ENCODE measurements at places on chromosomes 2 and 18.

DNA sequence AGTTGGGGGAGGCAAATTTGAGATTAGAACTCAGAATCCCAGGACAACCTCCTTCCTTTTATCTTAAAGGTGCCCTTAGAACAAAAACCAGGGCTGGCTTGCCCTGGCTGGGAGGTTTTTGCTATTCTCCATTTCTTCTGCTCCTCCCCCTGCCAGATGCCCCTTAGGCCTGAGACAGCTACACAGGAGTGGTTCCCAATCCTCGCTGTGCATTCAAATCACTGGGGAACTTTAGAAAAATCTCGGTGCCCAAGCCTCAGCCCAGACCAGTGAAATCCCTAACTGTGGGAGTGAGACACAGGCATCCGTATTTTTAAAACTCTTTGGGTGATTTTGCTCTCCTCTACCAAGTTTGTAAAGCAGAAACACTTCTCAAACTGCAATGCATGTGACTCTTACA, 38.8 kb downstream of the LBH start:
- no peak for DNase-seq

DNA sequence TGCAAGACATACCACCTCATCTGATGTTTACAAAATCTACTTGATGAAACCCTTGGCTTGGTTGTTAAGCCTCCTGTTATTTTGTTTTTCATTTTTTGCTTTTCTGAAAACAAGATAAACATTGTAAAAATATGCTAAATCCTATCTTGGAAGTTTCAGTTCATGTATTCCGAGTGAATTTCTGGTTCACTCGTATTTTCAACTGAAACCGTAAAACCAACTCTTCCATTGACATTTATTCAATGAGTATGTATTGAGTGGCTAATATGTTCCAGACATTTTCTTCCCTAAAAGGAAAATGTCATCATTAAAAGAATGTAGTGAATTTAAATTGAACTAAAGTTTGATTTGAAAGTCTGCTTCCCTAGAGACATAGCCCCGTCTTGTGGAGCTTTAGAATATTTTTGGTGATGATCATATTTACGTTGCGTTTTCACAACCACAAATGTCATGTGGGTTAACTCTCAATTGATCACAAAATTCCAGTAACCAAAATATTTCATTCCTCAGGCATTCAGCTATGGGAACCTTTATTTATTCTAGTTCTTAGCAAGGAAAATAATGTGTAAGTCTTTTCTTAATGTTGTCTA, 204.2 kb downstream of the MBD2 start:
- DNase-seq = no peak

- DNase-seq = no peak
These were observed 6.4 kb upstream of the SMAD7 start for GRCh38 chr18:48957136-48957535.

DNA sequence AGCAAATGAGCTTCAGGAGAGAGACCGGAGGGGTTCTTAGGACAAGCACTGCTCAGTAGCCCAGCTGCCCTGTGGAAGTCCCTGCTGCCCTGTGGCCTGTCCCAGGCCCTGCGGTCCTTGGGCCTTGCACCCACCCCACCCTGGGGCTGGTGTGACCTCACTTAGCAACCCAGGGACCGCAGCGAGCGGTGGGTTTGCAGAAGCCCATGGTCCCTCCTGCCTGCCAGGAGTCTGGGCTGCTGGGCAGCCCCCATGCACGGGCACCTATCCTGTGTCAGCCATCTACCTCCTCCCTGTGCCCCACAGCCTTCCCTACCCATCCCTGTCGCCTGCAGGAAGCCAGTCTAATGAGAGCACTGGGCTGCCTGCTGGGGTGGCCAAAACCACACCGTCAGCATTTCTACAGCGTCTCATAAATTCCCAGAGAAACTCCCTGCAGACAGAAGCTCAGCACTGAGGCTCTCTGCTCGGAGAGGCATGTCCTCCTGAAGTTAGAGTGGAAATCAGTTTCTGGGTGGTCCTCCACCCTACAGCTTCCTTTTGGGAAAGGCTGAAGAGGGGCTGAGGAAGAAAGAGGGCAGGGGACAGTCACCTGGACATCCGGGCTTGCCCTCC, 231.1 kb upstream of the HS6ST1 start:
- DNase-seq = no peak

Measured in stimulated activated CD8-positive, alpha-beta memory T cell treated with anti-CD3 and anti-CD28 coated beads, Interleukin-12 subunit alpha, Interleukin-12 subunit beta, amount 100 ng/mL, for 4 hours (primary cell).